Activated CD4-positive, alpha-beta memory T cell treated with anti-CD3 and anti-CD28 coated beads for 36 hours (primary cell): ENCODE measurements at places on chromosomes 7 and 10.
A peak's percentile ranks its signal among the peaks of the same experiment; 100 is the strongest.

DNA sequence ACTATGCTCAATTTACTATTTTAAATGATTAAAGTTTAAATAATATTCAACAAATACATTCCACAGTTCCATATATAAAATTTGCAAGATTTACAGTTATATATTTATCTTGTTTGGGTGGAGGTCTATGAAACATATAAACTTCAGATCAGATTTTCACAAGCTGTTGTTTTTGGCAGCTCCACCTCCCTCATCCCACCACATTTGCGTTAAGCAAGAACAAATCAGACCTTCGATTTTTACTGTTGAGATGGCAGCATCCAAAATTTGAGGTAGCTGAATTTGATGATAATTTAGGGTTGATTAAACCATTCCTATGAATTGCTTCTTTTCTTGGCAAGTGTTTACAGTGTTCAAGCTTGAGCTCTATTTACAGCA, 986.4 kb downstream of the REEP3 start:
- no peak for DNase-seq

DNA sequence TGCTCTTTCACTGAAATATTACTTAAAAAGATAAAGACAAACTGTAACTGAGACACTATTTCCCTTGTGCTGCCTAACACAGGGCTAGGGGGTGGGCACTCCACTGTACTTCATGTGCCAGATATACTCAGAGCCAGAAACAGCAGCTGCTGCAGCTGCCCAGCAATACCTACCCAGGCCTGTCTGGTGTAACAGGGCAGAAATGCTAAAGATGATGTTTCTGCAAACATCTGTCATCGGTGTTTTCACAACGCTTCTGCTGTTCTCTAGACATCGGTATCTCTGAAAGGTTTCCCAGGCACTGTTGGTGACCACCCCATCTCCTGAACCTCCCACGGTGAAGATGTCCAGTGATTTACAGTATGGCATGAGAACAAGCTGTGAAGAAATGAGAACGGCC, 42.7 kb downstream of the LAMB1 start:
- no peak for DNase-seq

GRCh38 chr7:40570223-40570622, 435.4 kb downstream of the SUGCT start:
- no peak for DNase-seq

- DNase-seq = no peak
Measured at GRCh38 chr10:120609006-120609405, 152.0 kb downstream of the PLPP4 start.

GRCh38 chr7:132393789-132394261, 182.4 kb downstream of the PLXNA4 start:
- DNase-seq = no peak

DNA sequence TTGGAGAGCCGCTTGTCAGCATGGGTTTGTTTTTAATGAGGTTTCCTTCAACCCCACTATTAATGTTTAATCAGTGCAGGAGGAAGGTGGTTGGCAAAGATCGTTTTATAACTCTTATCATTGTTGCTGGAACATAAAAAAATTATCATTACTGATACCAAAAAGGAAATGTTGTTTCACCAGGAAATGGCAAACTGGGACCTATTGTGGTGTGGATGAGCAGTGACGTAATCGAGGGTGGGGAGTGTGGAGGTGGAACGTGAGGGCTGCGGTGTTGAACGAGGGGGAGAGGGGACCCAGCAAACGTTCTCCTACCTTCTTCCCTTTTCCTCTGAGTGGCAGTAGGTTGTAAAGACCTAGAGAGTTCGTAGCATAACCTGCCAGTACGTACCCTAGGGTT, 71.9 kb upstream of the TOMM7 start:
- DNase-seq = no peak

DNA sequence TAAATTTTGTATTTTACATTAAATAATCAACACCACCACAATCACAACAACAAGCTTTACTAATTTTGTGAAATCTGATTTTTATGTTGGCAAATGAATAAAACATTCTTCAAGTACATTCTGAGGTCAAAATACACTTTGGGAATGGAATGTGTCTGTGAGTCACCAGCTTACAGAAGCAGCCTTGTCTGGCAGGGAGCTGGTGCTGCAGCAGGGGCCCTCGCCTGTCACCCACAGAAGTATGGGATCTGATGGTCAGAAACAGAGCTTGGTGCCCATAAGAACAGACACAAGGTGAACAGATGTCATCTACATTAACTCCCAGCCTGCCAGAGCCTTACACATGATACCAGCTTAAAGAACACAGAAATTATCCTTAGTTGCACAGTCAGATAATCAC, 496.9 kb downstream of the CCSER2 start:
- DNase-seq = no peak

DNA sequence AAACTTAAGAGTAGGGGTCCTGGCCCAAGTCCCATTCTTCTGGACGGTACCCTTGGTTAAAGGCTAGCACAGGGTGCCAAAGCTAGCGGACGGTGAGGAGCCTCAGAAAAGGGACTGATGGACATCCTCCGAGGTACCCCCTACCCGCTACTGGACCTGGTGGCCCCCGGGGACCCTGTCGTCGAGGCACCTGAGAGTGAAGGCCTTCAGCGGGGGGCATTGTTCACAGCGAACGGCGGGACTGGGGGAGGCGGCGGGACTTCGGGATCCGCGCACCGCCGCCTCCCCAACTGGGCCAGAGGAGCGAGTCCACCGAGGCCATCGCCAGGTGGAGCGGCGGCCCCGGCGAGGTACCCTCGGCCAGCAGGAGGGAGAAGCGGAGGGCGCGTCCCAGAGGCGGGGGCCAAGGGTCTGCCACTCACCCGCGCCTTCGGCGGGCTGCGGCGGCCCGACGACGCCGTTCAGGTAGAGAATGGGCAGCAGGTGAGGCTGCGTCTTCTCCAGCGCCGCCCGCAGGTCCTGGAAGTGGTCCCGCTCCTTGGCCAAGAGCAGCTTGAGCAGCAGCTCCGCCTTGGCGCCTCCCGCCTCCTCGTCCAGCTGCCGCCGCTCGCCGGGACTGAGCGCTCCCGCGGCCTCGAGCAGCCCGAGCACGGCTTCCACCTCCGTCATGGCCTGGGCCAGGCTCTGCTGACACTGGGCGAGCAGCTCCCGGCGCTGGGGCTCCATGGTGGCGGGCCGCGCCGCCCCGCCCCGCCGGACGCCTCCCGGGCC, 575 bp downstream of the DLG5 start:
- peak; percentile 31 for DNase-seq

DNA sequence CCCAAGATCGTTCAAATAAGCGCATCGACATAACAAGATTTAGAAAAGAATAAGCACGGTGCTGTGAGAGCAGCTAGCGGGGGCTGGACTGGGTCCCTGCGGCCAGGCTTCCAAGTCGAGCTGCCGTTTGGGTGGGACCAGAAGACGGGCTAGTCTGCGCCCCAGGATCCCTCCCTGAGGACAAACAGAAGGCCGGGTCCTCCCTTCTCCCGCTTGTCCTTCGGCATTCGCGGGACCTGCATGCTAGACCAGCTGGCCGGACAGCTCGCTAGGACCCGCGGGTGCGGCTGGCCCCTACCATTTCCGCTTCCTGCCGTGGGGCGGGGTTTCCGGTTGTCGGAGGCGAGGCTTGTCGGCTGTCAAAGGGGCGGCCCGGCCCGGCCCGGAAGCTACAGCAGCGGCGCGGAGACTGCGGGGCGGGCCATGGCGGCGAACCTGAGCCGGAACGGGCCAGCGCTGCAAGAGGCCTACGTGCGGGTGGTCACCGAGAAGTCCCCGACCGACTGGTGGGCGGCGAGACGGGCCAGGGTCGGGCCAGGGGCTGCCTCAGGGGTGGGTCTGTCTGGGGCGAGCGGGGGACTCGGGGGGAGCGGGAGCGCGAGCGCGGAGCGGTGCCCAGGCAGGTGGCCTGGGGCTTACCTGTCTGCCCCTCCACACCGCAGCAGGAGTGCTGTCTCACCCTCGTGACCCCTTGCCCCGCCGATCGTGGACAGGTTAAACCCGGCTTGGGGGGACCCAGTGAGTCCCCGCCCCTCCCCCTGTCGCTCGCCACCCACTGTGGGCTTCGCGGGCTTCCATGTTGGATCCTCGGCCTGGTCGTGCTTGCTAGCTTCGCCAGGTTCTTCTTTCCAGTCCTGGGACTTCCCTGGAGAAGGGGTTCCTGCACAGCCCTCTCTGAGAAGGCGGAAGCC, at the start of gene DBNL:
Gene DBNL (plus strand): TSS at position 388 of the 911 bp plus-strand sequence. CDS start 36 bp downstream, at position 424.
- peak; percentile 95 for DNase-seq

DNA sequence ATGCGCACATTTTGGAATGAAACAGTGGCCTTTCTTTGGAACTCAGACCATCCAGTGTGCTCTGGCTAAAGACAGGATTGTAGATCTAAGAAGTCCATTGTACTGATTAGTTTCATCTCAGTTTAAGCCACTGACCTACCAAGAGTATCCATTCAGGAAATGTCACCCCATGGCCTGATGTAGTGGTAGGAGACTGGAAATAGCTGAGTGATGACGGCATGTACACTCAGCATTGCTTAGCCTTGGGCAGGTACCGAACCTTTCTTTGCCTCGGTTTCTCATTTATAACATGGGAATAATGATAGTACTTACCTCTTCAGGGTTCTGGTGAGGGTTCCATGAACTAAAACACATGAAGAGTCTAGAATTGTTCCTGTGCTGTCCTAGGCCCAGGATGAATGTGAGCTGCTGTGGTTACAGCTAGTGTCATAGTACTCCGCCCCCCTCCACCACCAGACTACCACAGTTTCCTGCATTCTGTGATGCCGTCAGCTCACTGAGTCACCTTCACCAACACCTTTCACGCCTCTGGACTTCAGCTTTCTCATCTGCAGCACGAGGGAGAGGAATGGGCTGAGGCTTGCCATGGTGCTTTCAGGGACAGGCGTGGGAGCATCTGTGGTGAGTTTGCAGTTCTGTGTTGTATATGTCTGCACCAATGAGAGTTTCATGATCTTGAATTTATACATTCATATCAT, 484.0 kb upstream of the GALNT17 start:
- peak; percentile 87 for DNase-seq

- DNase-seq = peak; percentile 31
Measured at GRCh38 chr7:141700848-141701371, 1.1 kb downstream of the DENND11 start.

GRCh38 chr10:94725871-94726270, 36.6 kb upstream of the CYP2C19 start:
- DNase-seq = no peak

DNA sequence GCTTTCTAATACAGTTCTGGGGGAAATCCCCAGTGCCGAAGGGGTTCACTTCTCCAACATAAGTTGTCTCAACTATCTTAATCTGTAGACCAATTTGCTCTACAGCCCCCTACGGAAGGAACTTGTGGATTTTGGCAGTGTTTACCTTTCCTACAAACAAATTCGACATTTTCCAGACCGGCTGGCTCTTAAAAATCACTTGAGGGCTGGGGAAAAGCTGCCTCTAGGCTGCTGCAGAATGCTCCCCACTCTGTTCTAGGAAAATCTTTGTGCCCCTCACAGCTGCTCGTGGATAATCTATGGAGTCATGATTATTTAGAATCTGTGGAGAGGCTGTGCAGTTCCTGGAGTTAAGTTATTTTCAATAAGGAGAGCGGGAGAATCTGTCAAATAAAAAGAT, 474.6 kb upstream of the FZD8 start:
- DNase-seq = no peak

GRCh38 chr7:16587790-16588189, 57.8 kb downstream of the ANKMY2 start:
- no peak for DNase-seq

GRCh38 chr7:24972991-24973390, 7.0 kb downstream of the OSBPL3 start:
- no peak for DNase-seq
